AG04450 (cell line): ENCODE measurements at places on chromosomes 7 and 10.

DNA sequence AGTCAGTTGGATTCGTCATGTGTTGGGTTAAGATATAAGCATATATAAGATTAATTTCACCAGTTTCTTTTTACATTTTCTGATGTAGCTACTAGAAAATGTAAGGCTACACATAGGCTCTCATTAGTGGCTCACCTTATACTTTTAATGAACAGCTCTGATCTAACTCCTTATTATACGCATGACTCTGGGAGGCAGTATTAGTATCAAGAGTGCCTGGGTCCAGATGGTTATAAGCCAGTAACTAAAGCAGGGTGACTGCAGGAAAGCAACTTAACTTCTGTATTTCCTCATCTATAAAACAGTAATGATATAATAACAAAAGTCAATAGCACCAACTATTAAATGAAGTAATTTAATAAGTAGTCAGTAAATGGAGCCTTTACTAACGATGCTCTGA lies 1.4 kb upstream of the ELMO1 start:
- no peak for DNase-seq

DNA sequence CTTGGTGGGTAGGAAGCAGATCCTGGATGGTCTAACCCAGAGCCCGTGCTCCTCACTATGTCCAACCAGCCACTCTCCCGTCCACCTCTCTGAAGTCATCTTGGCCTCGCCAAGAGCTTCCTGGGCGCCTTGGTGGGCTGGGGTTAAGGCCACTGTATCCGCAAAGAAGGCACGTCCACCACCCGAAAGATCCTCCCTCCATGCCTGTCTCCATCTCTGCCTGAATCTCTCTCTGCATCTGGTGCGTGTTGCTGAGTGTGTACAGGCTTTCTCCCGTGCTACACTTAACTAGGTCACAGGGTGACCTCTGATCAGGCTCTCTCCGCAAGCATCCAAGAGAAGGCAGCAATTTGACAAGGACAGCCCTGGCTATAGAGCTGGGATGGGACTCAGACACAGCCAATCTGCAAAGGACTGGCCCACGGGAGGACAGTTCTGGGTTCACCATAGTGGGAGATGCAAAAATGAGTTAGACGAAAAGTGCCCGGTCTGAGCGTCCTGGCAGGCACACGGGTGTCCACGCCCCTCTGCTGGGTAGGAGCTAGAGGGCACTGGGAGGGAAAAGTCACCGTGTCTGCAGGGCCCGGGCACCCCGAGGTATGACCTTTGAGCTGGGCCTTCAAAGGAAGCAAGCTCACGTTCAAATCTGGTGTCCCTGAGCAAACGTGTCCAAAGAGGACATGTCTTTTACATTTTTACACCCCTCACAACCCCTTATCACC lies 9.4 kb upstream of the RFC2 start:
- no peak for DNase-seq

GRCh38 chr10:14008740-14009080 lies 322.0 kb downstream of the FRMD4A start:
- DNase-seq, result no peak

DNA sequence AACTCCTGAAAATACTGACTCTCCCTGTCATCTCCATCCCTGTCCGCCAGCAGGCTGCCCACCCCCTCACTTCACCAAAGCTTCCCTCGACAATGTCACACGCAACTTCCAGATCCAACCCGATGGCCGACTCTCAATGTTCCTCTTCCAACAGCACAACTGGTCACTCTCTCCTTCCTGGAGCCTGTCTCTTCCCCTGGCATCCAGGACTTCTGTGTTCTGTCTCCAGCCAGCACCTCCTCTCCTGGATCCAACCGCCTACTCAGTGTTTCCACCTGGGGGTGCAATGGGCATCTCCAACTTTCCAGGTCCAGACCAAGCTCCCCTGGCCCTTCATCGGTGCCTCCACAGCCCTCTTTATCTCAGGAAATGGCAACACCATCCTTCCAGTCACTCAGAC lies 8.6 kb downstream of the CPA5 start:
- DNase-seq, result no peak

DNA sequence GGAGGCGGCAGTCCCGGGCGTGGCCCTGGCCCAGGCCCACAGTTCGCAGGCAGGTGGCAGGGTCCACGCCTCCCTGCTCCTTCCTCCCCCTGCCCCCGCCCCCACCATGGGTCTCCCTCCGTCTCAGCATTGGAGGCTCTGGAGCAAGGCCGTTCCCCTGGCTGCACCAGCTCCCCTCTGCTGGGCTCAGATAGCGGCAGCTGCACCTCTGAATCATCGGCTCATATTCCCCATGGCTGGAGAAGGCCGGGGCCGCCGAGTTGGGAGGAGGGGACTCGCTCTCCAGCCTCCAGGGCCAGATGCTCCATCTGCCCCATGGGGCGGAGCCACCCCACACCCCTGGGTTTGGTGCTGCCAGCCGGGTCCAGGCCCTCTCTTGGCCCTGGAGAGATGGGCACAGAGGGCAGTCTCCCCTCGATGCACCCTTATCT lies 145.0 kb downstream of the ELFN1 start:
- no peak for DNase-seq

DNA sequence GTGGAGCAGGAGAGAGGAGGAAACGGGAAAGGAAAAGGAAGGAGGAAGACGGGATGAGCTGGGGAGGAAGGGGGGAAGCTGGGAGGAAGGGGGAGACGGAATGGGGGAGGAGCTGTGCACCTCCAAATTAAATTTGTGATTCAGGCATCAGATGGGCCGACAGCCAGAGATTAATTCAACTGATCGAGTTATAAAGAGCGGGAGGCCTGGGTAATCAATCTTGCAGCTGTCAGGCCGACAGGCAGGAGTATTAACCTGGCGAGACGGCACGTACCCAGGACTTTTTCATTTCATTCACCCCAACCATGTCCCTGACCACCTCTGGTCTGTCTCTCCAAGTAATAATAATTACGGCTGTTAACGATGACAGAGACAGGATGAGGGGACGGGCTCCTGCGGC lies 26.2 kb downstream of the KAZALD1 start:
- no peak for DNase-seq

GRCh38 chr7:116779216-116779615 lies 83.2 kb upstream of the CAPZA2 start:
- DNase-seq, result no peak

DNA sequence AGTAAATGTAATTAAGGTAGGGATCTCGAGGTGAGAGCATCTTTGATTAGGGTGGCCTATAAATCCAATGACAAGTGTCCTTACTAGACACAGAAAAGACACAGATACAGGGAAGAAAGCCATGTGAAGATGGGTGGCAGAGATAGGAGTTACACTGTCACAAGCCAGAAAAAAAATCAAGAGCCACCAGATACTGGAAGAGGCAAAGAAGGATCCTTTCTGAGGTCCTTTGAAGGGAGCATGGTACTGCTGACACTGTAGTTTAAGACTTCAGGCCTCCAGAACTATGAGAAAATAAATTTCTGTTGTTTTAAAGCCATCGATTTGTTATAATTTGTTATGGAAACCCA lies 56.6 kb downstream of the MKLN1 start:
- no peak for DNase-seq

DNA sequence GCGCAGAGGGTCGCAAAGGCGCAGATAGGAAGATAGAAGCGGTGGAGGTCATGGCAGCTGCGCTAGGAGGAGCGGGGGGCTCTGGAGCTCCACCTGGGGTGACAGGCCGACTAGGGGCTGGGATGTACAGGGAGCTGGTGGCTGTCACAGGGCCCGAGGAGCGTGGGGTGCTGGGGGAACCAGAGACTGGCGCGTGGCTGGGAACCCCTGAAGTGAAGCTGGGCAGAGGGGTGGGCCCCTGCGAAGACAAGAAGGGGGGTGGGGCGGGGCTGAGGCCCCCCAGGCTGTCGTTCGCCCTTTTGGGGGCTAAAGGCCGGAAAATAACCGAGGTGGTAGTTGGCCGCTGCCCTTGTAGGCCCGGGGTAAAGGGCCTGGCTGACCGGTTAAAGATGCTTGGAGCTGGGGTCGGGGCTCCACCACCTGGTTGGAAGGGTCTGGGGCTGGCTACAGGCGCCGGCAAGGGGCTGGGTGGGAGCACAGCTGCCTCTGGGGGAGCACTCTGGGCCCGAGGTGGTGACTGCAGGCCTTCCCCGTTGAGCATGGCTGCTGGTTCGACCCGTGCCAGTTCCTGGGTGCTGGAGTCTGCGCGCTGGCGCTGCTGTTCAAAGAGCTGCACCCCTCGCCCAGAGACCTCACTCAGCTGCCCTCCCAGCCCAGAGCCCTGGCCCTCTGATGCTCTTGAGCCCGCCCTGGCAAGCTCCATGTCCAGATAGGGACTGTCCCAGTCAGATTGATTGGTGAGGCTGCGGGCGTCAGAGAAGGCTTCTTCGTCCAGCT lies 6.8 kb upstream of the MYOZ1 start:
- DNase-seq, result no peak

- DNase-seq, result no peak
These were observed 82.7 kb downstream of the ZRANB1 start for GRCh38 chr10:125024497-125025234.

- no peak for DNase-seq
These were observed 162.6 kb downstream of the JAZF1 start for GRCh38 chr7:28018020-28018419.

- DNase-seq, result peak; percentile 71
These were observed 13.9 kb downstream of the VCL start for GRCh38 chr10:74011770-74012169.

DNA sequence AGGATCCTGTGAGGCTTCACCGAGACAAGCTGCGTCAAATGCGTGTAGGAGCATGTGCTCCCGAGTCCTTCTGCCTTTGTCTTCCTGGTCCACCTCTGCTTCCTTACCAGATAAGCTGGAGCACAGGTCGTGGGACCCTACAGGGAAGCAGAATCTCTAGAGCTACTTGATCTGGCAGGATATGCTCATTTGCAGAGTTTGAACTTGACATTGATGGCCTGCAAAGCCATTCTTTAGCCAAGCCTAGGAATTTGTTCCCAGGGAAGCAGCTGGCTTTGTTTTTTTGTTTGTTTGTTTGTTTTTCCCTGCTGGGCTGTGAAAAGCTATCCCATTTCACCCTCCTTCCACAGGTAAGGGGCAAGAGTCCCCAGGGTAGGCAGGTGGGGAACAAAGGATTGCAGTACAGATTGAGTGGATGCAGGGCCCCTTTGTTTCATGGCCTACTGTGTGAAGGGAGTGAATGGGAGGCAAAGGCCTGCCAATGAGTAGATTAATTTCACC lies 200.0 kb upstream of the BMPER start:
- no peak for DNase-seq

DNA sequence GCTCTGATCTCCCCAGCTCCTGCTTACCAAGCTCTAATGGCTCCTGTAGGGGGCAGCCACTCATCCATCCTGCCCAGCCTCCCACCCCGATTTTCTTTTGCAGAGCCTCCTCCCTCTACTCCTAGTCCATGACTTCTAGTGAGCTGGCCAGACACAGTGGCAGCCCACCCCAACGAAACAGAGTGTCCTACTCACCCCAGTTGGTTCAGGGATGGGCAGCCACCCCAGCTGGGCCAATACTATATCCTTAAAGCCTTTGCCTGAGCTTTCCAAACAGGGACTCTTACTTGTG lies 77.1 kb downstream of the GRID1 start:
- DNase-seq, result no peak

- no peak for DNase-seq
These were observed 90.5 kb downstream of the SGMS1 start for GRCh38 chr10:50533296-50533695.

DNA sequence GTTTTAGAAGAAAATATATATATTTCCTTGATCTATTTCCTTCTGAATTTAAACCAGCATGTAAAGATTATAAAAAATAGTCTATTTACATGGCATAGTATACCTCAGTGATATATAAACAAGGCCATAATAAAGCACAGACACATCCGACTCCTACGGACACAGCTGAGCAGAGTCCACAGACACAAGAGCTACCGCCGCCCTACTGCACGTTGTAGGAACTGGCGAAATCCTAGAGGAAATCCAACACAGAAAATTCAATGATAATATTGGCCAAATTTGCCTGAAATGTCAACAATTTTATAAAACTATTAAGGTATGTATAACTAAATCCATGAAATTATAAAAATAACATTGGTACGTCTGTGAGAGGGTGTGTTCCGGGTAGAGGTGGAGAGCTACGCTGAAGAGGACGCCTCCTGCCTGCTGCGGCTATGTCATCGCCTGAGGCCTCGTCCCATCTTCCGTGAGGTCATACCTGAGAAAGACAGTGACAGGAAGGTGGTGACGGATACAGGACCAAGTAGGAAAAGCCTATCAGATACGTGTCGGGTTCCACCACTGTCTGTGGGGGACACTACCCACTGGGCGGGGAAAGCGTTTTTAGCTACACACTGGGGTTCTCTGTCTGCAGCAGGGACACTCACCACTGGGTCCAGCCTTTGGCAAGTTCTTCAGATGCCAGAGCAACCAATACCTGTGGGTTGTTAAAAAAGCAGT lies 29.3 kb upstream of the NCAPG2 start:
- no peak for DNase-seq

DNA sequence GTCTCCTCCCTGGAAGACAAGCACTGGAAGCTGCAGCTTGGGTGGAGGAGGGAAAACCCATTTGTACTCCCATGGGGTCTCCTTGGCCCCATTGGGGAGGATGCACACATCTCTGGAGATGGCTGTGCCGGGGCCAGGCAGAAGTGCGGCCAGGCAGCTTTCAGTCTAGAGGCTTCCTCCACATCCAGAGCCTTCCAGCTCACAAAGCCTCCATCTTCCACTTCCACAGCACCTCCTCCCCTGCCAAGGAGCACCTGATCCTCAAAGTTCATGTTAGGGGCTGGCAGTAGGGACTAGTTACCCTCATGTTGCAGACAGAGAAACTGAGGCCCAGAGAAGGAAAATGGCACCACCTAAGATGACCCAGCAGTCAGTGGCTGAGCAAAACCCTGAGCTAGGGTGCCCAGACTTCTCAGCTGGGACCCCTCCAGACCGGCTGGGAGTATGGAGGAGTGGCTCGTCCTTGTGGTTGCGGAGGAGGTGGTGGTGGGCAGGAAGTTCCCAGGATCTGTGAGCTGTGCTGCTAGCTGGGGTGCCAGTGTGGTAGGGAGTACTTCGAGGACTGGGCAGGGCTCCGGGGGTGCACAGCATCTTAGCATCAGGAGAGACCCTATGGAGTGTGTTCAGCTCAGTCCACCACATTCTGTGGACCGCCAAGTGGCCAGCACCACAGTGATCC lies 44.2 kb downstream of the ADCYAP1R1 start:
- no peak for DNase-seq

DNA sequence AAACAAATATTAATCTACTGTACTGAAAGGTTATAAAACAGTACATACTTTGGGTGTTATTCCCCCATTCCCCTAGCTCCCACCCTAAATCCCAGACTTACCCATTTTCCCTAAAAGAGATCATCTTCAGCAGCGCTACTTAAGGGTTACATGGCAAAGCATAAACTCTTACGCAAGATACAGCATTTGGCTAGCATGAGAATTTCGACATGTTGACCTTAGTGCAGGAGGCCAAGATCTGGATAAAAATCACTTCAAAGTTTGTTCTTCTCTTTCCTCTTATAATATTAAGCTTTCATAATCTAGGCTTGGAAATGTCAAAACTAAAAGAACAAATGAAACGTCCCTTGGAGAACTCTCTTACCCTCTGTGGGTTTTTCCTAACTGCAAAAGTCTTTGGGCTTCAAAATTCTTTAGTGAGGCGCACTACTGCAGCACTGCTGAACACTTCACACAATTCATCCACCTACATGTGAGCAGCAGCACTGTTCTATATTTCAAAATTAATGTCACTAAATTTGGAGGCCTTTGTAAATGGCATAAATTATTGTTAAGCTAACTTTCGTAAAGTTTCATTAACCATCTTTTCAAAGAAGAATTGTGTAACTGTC lies 59.5 kb upstream of the PDLIM1 start:
- no peak for DNase-seq

- DNase-seq, result no peak
These were observed 43.5 kb downstream of the FAM241B start for GRCh38 chr10:69673521-69673920.

- no peak for DNase-seq
These were observed 68.0 kb downstream of the DNAJC1 start for GRCh38 chr10:21935439-21936023.

- no peak for DNase-seq
These were observed 436.1 kb downstream of the TYW1 start for GRCh38 chr7:67432536-67433234.
